ENCODE measurements at places on chromosomes 5 and 9.

DNA sequence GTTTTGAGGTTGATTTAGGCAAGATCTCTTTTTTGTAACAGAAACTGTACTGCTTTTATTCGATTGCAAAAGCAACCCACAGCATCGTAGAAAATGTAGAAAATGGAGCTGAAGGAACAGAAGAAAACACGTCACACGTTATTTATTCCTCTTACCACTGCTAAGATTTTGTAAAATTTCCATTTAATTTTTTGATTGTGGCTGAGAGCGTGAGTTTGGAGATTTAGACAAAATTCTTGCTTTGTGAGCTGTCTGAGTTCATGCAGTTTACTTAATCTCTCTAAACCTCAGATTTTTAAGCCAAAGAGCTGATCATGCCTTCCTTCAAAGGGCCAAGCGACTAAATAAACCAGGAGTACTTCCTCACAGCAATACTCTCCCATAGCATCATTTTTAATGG lies 24.8 kb downstream of the DPYSL3 start:
- DNase-seq = no peak

GRCh38 chr9:116372786-116373185 lies 219.2 kb downstream of the PAPPA start:
- DNase-seq = no peak

DNA sequence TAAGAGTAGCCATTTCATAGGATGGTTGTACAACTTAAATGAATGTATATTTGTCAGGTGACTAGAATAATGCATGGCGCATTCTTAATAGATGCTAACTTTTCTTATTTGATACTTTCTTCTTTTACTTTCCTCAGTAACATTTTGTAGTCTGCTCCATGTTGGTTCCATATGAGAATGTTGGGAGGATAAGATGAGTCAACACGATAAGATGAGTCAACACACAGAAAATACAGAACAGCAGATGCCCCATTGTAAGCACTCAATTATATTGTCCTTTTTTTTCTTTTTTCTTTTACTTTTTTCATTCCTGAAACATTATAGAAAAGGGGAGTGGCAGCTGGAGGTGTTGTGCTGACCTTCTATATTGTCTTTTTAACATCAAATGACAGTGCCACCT lies 92.3 kb upstream of the SPATA31C2 start:
- DNase-seq = no peak

DNA sequence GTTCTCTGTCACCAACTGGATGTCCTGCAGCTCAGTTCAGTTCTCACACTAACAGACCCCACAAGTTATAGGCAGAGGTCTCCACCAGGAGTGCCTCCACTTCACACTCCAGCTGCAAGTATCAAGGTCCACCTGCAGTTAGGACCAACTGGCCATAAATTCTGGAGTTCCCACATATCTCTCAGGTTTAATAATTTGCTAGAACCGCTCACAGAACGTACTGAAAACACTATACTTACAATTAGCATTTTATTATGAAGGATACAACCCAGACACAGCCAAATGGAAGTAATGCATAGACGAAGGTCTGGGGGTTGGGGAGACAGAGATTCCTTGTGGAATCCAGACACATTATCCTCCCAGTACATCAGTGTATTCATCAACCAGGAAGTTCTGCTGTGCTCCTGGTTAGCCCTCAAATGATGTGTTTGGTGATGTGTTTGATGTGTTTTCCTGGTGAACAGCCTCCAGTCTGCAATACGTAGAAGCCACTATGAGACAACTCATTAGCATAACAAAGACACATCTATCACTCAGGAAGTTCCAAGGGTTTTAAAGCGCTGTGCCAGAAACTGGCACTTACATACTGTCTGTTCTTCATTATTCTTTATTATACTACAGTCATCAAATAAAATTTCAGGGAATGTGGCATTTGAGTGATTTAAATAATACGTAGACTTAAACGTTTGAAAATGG lies 25.4 kb downstream of the OGN start:
- peak; percentile 3 for DNase-seq

- peak; percentile 62 for DNase-seq
Observed at GRCh38 chr5:144183254-144183889, 12.7 kb downstream of the KCTD16 start.

- no peak for DNase-seq
Observed at GRCh38 chr9:116032683-116033440, 120.7 kb upstream of the PAPPA start.

- no peak for DNase-seq
Observed at GRCh38 chr9:10366171-10366779, 246.5 kb downstream of the PTPRD start.

DNA sequence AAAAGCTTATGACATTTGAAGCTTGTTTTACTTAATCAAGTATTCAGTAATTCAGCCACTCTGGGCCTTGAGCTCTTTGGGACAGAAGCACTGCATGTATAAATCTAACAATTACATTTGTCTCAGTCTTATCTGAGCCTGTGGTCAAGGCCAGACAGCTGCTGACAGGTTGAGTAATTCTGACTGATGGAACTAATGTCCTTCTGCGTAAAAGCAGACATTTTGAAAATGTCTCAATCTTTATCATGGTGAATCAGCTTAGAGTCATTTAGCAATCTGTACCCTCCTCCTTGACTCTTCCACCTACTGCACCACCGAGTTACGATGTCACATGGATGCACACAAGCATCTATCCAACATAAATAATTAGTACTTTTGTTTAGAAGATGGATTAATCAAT lies 400.0 kb downstream of the ARRDC3 start:
- DNase-seq = no peak

GRCh38 chr5:26894719-26895263 lies 143.6 kb downstream of the CDH9 start:
- no peak for DNase-seq

DNA sequence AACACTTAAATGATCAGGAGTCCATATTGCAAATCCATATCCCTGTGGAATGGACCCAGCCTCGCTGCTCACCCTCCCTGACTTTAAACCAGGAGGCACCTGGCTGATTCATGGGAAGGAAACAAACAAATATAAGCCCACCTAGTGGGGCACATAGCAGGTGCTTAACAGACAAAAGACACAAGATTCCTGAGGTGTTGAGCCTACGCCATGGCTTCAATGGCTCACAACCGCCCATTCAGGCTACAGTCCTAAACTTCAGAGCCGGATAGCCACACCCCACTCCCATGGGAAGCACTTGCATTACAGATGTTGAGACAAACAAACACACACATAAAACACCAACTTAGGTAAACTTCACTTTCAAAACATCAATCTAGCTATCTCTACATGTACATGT lies 359.9 kb downstream of the ICE1 start:
- DNase-seq = no peak

DNA sequence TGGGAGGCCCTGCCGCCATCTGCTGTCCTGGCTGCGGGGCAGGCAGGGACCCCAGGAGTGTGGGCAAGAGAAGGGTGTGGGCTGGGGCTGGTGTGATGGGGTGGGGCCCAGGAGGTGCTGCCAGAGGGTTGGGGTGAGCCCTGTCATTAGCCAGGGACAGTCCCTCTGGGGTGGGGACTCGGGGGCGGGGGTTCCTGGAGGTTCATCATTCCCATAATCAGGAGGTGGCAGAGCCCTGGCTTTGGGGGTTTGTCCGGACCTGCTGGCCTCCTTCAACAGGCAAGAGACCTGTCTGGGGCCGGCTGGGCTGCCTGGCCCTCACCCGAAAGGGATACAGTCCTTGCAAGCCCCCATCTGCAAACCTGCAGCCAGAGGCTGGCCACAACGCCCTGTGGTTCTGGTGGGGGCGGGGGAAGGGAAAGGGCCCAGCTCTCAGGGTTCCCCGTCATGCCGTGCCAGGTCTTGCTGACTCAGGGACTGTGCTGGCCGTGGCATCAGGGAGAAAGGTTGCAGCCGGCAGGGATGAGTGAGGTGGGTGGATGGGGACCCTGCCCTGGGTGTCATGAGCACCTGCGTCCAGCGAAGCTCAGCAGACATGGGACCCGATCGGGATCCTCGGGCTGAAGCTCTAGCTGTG lies 65.2 kb downstream of the MRPL36 start:
- no peak for DNase-seq

- DNase-seq = no peak
Observed at GRCh38 chr9:2907411-2907810, 63.5 kb upstream of the PUM3 start.

Data from CD4-positive, alpha-beta T cell treated with Interleukin-15 for 4 hours (primary cell).